ENCODE measurements at places on chromosomes 1 and 21.

- no peak for DNase-seq
Observed at GRCh38 chr1:4796161-4797015, 142.0 kb downstream of the AJAP1 start.

- DNase-seq: no peak
Observed at GRCh38 chr1:33025180-33025569, 11.5 kb downstream of the AK2 start.

DNA sequence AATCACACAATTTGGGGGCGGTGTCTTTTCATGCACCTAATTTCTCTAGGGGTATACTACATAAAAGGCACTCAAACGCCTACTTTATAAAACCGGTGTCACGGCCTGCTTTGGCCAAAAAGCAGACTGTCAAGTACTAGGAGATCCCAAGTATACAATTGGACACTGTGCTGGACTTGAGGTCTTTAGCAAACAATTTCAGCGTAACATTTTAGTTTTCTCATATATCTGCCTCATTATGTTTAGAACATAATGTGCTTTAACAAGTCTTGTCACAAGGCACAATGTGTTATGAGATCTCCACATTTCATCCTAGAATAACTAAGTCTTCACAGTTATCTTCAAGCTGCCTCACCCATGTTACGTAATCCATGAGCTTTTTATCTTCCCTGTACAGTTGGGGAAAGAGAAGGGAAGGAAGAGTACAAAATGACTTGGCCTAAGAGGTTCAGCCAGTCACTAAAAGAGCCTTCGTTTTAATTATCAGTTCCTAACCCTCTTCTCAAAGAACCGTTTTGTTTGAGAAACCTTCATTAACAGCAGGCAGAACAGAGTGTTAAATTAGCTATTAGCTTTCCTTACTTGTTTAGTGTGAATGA is 1.7 kb downstream of the SSX2IP start:
- DNase-seq: no peak

DNA sequence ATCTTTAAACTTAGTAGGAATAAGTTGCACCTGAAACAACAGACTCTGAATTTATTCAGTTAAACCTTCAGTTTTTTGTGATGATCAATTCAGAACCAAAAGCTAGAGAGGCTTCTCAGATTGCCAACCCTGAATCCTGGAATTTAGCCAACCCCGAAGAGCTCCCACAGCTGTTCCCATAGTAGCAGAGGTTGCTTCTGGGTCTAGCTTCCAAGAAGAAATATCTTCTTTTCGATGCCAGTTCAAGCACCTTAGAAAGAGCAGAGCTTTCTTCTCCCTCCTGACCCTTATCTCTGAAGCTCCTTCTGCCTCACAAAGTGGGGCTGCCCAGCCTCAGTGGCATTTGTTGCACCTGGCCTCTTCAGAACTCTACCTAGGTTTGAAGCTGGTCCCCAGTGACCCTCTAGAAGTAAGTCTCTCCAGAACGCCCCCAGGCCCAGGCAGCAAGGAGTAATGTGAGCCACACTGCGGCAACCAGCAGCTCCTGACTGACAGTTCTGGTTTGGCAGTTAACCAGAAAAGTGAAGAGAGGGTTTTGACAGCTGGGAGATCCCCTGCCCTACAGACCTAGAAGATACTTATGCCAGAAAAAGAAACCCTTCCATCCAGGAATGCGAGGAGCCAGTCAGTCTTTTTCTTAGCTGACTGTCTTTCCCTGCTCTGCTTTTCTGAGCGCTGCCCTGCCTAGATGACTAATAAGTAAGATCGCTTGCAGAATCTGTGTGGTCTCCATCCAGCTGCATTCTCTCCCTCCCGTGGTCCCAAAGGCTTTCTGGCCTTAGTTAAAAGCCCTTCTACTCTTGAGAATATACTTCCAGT is 165.9 kb downstream of the ADGRL4 start:
- DNase-seq: no peak

GRCh38 chr21:33968995-33969348 is 53.4 kb upstream of the ATP5PO start:
- no peak for DNase-seq

- no peak for DNase-seq
Observed at GRCh38 chr1:7811476-7811875, 27.4 kb downstream of the PER3 start.

DNA sequence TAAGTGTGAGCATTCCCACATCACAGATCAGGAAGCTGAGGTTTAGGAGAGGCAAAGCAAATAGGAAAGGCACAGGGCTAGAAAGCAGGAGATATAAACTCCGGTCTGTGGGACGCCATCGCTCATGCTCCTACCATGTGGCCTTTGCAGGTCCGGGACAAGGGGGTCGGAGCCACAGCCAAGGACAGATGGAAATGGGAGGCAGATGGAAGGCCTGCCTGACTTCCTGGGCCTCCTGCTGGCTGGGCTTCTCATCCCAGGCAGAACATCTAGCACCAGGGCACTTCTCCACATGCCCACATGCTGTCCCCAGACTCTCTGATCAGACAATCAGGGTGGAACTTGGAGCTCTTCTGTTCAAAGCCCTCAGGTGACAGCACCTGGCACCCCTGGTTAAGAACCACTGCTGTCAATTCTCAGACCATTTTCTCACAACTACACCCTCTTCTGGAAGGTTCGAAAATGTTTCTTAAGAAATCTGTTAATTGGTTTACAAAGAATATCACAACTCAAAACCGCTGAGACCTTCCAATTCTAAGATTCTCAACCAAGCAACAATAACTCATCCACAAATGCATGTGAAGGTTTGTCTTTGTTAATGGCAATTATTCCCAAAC is 173.3 kb upstream of the EDN2 start:
- no peak for DNase-seq

DNA sequence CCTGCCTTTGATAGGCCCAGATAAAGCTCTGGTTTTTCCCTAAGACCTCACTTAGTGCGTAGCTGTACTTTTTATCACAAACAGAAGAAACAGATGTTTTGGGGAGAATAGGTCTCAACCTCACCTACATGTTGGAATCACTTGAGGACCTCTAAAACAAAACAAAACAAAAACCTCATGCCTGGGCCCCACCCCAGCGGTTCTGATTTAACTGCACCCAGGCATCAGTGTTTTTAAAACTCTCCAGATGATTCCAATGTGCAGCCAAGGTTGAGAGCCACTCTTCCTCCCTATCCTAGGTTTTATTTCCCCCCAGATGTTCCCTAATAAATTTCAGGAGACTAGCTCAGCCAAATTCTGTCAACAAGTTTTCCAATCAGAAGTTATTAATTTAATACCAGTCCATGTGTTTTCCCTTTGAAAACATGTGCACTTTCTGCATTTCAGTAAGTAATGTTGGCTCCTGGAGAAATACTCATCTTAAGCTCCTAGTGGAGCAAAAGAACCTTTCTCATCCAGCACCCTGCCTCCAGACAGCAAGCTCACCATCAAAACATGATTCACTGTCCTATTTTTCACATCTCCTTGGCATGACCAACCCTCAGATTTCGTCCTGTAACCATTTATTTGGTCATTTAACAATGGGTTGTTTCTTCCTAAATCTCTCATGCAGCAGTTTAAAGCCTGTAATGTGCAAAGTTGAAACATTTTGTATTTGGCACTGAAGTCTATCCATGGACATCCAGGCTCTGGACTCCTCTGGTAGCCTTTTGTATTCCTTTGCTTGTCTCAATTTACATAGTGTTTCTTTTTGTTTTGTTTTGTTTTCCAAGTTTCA is 27.5 kb downstream of the LRRC8C start:
- no peak for DNase-seq

DNA sequence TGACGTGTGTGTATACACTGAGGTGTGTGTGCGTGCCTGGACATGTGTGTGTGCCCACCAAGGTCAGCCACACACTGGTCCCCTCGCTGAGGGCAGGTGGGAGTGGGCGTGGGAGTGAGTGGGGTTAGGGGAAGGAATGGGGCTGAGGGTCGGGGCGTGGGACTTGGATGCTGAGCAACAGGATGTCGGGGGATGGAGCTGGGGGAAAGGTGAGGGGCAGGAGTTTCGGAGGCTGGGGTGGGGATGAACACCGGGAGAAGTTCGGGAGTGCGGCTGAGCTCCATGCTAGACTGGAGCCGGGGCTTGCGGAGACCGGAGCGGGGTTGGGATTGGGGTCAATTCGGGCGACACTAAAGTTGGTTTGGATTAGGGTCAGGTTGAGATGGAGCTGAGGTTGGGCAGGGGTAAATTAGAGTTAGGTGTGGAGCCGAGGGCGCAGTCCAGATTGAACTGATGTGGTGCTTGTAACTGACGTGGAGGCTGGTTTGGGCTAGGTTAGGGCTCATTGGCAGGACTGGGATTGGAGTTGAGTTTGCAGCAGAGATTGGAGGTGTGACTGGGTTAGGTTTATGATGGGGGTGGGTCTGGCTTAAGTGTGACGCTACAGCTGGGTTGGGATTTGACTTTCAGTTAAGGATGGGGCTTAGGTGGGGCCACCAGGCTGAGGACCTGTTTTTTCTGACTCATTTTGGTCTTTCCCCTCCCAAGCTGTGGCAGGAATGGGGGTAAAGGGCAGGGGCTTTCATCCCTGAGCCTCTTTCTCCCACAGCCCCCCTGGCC is 3.3 kb upstream of the GUCA2A start:
- no peak for DNase-seq

- no peak for DNase-seq
Observed at GRCh38 chr1:7119156-7119555, 333.9 kb downstream of the CAMTA1 start.

DNA sequence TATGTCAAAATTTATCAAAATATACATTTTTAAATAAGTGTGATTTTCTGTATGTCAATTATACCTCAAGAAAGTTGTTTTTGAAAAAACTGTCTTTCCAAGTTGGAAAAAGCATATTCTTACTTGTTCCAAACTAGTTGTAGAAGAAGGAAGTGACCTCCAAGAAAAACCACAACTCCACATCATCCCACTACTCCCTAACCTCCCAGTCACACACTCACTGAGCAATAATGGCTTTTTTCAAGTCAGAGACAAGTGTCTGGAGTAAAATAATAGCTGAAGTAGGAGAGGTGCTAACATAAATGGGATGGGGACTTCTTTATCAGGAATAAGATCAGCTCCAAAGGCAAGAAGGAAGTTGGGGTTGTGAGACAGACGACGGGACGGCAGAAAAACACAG is 13.4 kb downstream of the EPRS1 start:
- DNase-seq: no peak

GRCh38 chr1:72847651-72848050 is 565.3 kb upstream of the NEGR1 start:
- no peak for DNase-seq

DNA sequence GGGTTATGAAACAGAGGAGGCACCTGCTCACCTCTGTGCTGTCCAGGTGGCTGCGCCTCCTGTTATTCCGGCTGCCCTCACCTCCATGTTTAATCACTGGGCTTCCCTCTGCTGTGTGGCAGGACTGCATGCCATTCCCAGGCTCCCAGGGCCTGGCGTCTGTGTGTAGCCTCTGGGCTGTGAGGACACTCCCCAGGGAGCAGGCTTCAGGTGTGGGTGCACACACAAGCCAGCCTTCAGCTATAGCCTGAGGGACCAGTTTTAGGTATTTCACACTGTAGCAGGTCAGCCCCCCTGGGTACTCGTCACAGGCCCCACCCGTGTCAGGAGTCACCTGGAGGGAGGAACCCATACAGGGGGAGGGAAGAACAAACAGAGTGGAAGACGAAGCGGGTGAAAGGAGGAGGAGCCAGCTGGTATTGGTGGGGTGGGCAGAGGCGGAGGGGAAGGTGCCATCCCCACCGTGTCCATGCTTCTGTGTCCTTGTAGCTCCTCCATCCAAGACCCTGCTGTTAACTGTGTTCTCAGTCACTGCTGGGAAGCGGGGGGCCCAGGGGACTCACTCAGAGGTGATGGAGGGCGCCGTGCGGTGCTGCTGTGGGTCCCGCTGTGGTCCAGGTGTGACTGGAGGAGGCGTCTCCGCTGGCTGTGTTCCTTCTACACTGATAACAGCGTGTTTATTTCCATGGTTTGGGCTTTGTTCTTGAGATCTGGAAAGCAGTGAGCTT is 158.6 kb downstream of the PGBD5 start:
- DNase-seq: no peak

GRCh38 chr1:23984417-23985186 is 4.5 kb upstream of the SRSF10 start:
- DNase-seq: no peak

DNA sequence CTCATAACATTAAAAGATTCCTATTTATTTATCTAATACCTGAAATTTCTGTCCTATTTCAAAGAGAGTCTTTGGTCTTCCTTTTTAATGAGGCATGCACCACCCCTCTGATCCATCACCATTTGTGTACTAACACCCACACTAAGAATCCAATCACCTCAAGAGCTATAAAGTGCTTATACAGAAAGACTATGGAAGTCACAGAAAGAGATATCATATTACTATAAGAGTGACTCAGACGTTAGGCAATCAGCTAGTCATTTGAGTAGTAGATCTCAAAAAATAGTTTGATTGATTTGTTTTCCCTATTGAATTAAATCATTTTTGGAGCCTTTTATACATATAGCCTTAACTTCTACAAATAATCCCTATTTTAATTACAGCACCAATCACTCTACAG is 46.1 kb downstream of the NME7 start:
- no peak for DNase-seq

DNA sequence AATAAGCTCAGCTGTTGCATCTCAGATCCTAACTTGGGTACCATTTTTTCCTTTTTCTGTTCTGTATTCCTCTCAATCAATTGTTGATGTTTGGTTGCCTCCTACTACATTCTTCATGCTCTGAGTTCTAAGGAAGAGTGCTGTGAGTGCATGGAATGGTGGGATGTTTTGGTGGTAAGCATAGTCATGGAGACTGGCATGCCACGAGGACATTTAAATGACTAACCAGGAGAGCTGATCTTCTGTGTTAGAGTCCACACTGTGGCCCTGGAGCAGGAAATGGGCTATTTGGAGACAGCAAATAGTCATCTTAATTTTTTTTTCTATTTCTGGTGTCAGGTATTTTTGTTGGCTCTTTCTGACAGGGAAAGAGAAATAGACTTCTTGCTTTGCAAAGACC is 69.5 kb upstream of the HSD17B7 start:
- no peak for DNase-seq

DNA sequence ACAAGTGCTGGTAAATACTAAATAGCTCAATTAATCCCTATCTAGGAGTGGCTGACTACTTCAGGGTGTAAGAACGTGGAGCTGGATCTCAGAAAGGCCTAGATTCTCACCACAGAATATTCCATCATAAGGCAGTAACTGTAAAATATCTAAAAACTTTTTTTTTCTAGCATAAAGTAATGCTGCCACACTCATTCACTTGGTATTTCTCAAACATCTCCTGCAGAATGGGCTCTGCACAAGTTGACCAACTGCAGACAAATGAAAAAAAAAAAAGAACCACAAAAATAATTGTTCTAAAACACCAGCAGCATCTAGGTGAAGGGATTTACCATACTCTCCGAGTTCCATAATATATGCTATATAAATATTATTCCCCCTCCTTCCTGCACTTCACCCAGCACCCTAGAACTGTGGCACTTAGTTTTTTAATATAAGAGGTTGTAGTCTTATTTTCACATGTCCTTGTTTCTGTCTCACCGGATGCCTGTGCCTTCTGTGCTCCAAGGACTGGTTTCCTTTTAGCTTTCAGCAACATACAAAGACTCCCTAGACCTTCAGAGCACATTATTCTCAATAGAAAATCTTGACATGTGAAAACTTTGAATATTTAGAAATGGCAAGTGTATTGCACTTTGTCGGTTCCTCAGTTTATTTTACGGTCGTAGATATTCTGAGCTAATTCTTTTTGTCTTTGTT is 8.9 kb downstream of the VSIG8 start:
- no peak for DNase-seq

GRCh38 chr1:6612641-6613360 is 730 bp upstream of the PHF13 start:
- no peak for DNase-seq
